ENCODE measurements at places on chromosomes 16 and 17.

- DNase-seq, result no peak
Measured at GRCh38 chr17:4834681-4835020, 1.5 kb downstream of the MINK1 start.

DNA sequence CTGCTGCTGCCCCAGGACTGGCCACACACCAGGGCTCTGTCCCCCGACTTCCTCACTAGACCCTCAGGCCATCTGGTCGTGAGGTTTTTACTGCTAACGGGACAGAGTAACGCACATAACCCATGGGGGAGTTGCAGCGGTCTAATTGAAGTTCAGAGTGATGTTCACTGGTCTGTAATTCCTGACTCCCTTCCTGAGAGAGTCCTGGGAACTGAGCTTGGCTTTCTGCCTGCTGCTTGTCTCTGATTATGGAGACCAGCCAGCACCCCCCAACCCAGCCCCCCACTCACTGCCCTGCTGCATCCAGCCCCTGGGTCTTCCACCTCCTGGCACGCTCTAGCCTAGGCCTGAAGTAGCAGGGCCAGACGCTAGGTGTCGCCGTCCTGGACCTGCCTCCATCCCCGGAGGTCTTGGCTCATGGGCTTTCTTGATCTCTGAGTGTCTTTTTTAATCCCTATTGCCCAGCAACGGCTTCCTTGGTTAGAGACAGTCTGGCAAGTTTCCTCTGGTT is 192.9 kb downstream of the CCDC182 start:
- no peak for DNase-seq

DNA sequence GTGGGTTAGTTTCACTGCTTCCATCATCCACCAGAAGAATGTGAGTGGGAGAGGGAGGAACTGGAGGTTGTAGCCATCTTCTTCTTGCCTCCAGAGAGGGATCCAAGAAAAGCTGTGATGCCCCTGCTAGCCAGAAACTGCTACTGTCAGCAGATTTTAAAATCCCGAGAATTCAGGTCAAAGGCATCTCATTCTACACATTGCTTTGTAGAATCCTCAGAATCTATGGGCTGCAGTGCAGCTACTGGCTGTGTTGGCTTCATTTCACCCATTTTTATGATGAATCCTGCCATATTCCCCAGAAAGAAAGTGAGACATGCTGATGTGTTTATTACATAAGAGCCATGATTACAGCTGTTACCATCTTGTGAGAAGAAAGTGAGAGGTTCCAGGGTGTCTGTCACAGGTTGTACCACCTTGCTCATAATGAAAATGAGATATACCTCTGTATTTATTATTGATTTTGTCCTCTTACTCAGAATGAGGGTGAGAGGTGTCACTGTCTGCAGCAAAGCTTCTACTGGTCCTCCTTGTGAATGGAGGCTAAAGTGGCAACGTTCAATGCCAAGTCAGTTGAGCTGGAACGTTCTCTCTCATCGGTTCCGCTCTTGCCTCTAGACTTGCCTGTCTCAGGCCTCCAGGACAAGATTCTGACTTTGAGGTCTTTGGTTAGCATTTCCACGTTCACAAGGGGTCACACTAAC is 50.1 kb upstream of the MYH10 start:
- DNase-seq, result no peak

DNA sequence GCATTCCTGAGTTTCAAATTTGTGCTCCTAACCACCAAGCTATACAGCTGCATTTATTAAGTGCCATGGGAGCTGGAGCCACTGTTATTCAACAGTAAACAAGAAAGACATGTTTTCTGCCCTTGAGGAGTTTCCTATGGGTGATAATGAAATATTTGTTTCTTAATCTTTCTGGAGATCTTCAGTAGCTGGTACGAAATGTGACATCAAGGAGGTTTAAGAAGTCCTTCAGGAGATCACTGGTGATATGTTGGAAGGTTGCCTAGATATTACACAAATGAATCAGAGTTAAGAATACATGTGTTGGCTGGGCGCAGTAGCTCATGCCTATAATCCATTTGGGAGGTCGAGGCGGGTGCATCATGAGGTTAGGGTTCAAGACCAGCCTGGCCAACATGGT is 14.9 kb downstream of the RHOT1 start:
- no peak for DNase-seq

- DNase-seq, result no peak
Measured at GRCh38 chr16:65510241-65510640, 388.4 kb upstream of the CDH11 start.

DNA sequence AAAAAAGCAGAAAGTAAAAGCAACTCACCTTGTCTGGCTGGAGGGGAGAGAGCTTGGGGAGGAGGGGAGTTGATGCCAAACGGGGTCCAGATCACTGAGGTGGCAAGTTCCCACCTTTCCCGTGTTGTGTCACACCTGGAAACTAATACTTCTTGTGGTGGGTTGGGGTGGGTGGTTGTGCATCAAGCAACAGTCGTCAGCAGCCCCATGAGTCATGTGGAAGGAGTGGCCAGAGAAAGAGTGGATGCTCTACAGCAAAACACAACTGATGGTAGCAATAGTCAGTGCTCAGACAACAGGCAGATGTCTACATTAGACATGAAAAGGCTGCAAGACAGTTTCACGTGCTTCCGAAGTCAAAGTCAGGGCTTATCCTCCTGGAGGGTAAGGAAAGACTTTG is 35.4 kb downstream of the ARSG start:
- no peak for DNase-seq

- DNase-seq, result no peak
Measured at GRCh38 chr17:15392326-15392741, 50.9 kb upstream of the TEKT3 start.

- DNase-seq, result no peak
Measured at GRCh38 chr16:51166091-51166490, 15.0 kb upstream of the SALL1 start.

DNA sequence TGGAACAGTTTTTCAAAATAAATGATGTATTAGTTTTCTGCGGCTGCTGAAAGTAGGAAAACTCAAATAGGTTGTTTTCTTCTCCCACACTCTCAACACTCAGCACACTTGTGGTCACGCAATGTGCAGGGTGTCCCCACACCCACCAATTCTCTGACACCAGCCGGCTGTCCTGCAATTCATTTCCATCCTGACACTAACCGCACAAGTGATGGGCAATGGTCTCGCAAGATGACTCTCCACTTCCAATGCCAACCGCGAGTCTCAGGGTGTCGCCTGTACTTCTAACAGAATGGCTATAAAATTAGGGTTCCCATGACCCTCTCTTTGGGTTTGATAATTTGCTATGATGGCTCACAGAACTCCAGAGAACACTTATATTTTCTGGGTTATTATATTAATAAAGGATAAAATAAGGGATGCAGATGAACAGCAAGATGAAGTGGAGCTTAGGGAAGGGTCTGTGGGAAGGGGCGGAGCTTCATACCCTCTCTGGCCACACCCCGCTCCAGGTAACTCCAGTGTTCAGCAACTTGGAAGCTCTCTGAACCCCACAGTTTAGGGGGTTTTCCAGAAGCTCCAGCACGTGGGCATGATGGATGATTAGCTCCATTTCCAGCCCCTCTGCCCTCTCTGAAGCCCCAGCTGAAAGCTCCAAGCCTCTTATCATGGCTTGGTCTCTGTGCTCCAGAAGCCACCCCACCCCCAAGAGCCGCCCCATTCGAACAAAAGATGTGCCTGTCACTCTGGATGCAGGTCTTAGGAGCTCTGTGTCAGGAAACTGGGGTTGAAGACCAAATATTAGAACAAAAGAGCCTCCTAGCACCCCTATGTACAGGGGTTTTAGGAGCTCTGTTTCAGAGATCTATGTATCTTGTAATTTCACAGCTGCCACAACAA is 19.8 kb downstream of the TAF1C start:
- no peak for DNase-seq

- no peak for DNase-seq
Measured at GRCh38 chr17:48162946-48163506, 55.5 kb downstream of the SNX11 start.

- no peak for DNase-seq
Measured at GRCh38 chr16:55487048-55487803, 8.2 kb downstream of the MMP2 start.

DNA sequence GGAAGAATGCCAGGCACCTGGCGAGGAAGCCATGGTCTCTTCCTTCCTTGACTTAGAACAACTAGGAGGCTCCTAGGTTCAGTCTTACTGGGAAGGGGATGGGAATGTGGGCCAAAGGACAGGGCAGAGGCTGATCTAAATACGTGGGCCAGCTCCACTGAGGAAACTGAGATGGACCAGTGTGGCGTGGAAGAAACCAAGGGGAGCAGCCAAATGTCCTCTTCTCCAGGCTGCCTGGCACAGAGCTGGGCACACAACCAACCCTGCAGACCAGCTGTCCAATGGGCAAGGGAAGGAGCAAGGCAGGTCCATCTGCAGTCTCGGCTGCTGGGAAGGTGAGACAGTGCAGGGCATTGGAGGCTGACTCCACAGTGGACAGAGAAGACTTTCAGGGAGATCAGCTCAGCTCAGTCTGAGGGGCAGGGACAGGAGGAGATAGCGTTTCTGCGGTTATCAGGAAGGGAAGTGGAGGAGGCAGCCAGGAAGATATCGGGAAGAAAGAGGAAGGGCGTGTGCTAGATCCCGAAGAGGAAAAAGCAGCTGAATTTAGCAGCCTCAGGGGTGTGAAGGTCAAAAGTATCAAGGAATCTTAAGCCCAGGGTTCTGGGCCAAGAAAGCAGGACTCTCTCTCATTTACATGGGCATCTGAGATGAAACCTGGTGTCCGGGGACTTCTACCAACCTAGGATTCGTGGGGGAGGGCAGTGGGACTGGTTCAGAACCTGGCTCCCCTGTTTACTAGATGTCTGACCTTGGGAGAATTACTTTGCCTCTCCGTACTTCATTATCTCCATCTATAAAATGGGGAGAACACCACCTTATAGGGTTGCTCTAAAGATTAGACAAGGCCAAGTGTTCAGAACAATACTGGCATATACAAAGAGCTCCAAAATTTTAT is 1.8 kb downstream of the KIFC3 start:
- no peak for DNase-seq

DNA sequence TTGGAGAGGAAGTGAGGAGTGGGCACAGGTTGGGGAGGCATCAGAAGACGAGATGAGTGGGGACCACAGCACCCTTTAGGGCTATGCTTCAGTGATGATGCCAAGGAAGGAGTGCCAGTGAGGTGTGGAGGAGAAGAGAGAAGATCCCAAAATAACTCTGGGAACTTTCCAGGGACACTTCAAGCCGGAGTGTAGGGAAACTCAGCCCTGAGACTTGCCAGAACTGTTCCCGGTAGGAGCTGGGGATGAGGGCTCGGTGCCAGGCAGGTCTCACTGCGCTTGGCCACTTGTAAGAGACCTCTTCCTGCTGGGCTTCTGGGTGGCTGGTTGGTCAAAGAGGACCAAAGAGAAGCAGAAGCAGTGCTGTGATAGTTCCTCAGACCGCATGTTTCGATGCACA is 63.6 kb downstream of the SHISA6 start:
- DNase-seq, result no peak

GRCh38 chr16:86737083-86737482 is 158.7 kb downstream of the FOXL1 start:
- no peak for DNase-seq

DNA sequence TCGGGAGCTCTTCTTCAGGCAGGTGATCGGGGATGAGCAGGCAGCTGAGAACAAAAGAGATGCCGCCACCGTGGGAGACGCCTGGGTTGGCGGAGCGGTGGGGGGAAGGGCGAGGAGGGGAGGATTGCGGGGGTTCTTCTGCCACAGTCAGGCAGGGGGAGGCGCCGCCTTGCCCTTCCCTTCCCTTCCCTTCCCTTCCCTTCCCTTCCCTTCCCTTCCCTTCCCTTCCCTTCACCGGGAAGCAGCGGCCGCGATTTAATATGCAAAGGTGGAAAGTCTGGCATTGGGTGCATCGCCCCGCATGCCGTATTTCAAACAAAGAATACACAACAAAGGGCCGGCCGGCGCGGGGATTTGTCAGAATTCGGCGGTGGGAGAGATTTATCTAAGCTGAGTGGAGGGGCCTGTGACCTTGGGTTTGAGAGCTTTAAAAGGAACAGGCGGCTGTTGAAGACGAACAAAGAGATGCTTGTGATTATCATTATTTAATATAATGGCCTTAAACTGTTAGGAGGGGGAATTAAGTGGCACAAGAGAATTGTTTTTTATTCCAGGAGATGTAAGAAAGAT is 262.3 kb upstream of the TNRC6C start:
- peak; percentile 99 for DNase-seq

- no peak for DNase-seq
Measured at GRCh38 chr17:67601897-67602296, 115.8 kb upstream of the NOL11 start.

- DNase-seq, result no peak
Measured at GRCh38 chr17:11986179-11986941, 10.9 kb downstream of the ZNF18 start.

DNA sequence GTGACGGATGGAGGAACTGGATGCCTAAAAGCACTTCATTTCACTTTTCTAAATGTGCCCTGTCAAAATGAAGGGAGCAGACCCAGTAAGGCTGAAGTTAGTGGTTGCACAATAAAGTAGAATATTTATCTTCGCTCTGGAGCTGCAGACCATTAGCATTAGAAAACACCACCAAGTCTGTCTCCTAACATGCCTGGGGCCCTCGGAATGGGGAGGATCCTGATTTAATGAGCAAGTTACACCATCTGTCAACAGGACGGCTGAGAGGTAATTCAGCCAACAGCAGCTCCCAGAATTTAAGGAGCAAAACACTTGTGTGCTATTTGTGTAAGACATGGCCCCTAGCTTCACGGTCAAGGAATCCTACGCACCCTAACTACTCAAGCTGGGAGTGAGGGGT is 22.3 kb downstream of the CA10 start:
- DNase-seq, result no peak

- DNase-seq, result no peak
Measured at GRCh38 chr17:28783161-28783560, 39.4 kb downstream of the TRAF4 start.

DNA sequence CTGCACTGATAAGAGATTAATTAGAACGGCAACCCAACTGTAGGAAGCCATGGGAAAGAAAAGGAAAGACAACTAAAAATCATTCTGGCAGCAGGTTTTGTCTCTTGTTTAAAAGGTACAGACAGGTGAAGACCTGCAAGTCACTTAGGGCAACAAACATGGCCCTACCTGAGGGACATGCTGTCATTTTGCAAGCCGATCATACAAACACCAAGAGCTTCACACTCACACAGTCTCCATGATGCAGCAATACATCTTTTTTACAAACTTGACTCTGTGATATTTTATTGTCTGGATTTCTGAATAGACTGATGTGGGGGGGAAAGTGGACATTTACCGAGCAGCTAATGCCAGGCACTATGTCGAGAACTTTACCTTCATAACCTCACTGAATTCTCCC is 101.8 kb downstream of the PARN start:
- no peak for DNase-seq

DNA sequence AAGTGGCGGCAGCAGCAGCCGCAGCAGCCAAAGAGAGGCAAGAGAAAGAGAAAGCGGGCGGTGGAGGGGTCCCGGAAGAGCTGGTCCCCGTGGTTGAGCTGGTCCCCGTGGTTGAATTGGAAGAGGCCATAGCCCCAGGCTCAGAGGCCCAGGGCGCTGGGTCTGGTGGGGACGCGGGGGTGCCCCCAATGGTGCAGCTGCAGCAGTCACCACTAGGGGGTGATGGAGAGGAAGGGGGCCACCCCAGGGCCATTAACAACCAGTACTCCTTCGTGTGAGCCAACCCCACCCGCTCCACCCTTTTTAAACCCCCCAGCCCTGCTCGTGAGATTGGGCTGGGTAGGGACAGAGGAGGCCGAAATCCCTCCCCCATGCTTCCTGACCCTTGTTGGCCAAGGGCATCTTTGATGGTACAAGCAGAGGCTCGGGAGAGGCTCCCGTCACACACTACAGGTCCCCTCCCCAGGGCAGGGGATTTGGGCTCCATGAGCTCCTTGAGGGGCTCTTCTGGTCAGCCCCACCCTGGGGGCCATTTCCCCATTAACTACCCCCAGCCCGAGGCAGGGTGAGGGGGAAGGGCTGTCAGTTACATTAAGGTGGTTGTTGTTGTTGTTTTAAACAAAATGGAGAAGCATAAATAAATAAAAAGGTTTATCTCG is 4.6 kb upstream of the ATP2A1 start:
- no peak for DNase-seq

Measured in NCI-H2227 treated with DMSO at 0.1 percent for 48 hours (cell line).